ENCODE measurements at places on chromosomes 12 and 14.
A peak's percentile ranks its signal among the peaks of the same experiment; 100 is the strongest.

GRCh38 chr14:70036665-70037064 is 152.1 kb downstream of the SLC8A3 start:
- peak; percentile 56 for DNase-seq

GRCh38 chr12:46493834-46494181 is 121.2 kb upstream of the SLC38A2 start:
- no peak for DNase-seq

DNA sequence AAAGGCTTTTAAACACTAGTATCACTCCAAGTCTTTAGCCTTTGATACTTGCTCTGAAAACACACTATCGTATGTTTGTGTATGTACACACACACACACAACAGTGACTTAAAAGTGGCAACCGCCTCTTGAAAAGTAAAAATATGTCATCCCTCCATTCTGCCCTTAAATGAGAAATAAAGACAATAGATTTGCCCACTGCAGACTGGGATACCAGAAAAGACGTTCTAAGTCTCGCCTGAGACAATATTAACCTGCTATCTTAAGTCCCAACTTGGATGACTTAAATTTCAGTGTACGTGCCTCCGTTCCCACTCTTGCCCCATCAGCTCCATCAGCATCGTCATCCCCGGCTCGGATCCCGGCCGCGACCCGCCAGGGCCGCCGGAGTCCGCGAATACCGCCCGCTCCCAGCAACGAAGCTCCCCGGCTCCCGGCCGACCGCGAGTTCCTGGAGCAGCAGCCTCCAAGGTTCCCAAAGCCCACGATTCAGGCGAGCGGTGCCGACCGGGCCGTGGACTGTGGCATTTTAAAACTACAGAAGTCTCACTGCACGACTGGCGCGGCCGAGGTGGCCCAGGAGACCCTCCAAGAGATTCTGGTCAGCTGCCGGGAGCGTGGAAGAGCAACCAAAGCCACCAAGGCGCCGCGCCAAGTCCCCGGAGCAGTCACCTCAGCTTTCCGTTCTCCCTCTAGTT is 2.8 kb upstream of the ARID2 start:
- no peak for DNase-seq

DNA sequence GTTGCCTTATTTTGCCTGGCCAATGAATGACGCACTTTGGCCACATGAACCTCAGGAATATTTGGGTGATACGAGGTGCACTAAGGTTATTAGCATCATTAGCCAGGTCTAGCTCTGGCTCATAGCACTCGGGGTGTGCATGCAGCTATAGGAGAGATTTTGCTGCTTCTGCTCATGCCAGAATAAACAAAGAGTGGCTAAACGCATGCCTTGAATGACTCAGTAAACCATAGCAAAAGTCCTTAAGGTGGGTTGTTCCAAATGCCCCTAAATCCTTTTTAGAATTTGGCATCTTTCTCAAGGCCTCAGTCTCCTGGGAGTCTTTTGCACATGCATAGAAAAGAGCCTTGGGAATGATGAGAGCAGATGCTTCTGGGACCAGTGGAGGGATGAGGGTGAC is 343.7 kb upstream of the FKBP4 start:
- no peak for DNase-seq

- no peak for DNase-seq
Observed at GRCh38 chr12:107436836-107437235, 248.8 kb upstream of the PWP1 start.

DNA sequence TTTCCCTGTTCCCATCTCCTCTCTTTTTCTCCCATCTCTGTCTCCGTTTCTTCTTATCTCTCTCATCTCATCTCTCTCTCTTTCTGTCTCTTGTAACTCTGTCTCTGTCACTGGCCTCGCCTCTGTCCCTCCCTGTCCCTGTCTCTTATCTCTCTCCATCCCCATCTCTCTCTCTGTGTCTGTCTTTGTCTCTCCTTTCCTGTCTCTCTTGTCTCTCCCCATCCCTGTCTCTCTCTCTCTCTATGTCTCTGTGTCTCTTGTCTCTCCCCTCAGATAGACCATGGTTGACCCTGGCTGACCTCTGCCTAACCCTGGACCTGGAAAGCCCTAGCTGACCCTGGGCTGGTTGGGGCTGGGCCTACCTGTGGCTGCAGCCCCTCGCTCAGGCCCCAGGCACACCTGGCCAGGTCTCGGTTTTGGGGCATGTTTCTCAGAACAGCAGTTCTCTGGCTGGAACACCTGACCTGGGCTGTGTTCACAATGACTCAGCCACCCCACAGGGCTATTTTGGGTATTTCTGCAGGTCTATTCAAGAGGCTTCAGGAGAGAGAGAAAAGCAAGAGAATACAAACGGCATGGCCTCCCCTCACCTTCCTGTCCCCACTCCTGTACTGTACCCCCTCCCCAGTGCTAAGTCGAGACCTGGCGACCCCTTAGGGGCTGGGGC is 174.4 kb downstream of the TMEM121 start:
- DNase-seq = no peak

DNA sequence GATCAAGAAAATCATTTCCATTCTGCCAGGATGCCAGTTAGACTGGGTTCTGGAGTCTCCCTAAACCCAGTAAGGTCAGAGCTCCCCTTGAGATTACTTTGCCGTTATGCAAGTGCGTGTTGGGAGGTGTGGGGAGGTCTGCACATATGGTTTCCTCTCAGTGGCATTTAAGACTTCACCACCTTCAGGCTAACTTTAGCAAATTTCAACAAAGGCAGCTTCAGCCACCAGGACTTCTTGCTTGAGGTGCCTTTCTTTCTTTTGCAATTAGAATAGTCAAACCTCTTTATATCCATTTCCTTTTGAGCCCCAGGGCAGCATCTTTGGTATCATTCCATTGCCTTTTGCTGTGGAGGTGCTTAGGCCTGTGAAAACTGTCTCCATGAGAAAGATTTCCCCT is 117.2 kb upstream of the CCND2 start:
- DNase-seq = peak; percentile 48

DNA sequence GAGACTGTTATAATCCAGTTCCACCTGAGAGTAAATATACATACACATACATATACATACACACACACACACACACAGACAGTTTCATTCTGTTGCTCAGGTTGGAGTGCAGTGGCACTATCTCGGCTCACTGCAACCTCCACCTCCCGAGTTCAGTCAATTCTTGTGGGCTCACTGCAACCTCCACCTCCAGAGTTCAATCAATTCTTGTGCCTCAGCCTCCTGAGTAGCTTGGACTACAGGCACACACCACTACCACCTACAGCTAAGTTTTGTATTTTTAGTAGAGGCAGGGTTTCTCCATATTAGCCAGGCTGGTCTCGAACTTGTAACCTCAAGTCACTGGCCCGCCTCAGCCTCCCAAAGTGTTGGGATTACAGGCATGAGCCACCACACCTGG is 8.9 kb upstream of the PHLDA1 start:
- peak; percentile 64 for DNase-seq

GRCh38 chr12:10151621-10152020 is 20.3 kb downstream of the OLR1 start:
- no peak for DNase-seq

DNA sequence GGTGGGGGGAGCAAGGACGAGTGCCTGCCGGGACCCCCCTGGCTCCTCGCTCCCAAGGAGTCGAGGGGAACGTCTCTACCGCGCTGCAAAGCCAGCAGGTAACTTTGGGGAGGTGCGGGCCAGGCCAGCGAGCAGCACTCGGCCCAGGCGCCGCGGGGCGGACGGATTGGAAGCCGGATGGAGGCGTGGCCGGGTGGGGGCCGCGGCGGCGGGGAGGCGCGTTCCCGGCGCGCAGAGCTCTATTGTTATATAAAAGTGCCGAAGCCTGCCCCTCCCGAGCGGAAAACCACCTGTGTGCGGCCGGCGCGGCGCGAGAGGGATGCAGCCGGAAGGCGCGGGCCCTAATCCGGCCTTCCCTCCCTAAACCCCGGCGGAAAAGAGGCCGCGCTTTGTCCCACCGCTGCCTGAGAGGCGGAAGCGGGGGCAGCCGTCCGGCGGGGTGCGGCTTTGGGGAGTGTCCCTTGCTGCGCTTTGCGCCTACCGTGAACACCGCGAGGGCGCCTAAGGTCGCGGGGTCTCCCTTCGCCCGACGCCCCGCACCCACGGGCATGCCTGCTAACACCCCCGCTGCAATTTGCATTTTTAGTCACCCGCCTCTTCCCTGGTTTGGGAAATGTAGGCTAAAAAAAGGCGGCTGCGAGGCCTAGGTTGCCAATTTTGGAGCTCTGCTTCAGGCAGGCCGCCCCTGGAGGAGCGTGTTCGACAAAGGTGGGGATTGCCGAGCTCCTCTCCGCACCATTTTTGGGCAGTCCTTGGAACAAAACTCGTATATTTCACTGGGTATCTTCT is 1.7 kb upstream of the DUSP6 start:
- DNase-seq = peak; percentile 98

- no peak for DNase-seq
Observed at GRCh38 chr12:32089586-32089985, 17.1 kb upstream of the BICD1 start.

DNA sequence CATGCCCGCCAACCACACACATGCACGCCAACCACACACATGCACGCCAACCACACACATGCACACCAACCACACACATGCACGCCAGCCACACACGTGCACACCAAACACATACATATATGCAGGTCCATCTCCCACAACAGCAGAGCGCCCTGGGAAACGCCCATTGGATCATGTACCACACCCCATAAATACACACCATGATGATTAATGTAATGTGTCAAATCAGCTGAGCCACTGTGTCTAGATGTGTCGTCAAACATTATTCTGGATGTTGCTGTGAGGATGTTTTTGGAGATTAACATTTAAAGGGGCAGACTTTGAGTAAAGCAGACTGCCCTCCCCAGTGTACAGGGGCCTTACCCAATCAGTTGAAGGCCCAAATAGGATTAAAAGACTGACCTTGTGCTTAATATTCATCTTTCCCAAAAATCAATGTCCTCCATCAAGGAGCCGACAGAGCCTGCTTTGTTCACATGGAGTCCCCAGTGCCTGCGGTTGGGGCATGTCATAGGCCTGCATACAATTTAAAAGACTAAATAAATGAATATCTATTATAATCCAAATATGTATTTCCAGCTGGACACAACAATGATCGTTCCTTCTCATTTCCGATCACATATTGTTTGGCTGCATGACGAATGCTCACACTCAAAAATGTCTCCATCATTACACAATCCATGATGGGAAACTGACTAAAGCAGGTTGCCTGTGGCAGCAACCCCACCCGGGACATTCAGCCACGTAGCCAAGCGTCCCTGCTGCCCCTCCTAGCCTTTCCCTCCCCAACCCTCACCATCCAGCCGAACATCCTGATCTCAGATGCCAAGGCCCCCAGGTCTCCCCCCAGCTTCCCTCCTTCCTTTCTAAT is 23.2 kb upstream of the BDKRB2 start:
- no peak for DNase-seq

GRCh38 chr12:107779077-107779831 is 4.8 kb downstream of the ASCL4 start:
- DNase-seq = no peak

DNA sequence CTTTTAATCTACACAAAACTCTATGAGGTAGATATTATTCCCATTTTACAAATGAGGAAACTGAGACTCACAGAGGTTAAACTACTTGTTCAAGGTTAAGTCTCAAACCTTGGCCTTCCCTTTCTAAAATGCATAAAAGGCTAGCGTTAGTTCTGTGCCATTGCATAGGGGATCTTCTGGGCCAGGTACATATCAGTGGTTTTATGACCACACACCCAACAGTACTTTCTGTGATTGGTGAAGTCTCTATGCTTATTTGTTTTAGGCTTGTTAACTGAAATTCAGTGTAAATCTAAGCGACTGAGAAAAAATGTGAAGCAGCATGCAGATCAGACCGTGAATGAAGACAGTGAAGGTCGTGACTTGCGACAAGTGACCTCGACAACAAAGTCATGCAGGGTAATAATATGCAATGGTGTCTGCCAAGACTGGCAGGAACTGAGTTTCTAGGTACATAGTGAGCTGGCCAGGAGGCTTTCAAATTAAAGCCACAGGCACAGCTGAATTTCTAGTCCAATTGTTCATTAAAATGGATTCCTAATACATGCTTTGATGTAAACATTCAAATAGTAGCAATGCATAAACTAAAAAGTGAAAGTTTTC is 38.8 kb upstream of the GAS2L3 start:
- no peak for DNase-seq

GRCh38 chr14:101852785-101853184 is 91.3 kb downstream of the PPP2R5C start:
- no peak for DNase-seq

- DNase-seq = no peak
Observed at GRCh38 chr12:67810166-67810565, 161.6 kb downstream of the DYRK2 start.

- DNase-seq = no peak
Observed at GRCh38 chr12:98022961-98023360, 492.4 kb upstream of the TMPO start.

- DNase-seq = peak; percentile 34
Observed at GRCh38 chr14:81312289-81312876, 87.7 kb downstream of the STON2 start.

GRCh38 chr12:19615384-19615725 is 176.1 kb downstream of the AEBP2 start:
- no peak for DNase-seq

GRCh38 chr12:57885207-57885606 is 38.7 kb upstream of the CTDSP2 start:
- no peak for DNase-seq

- DNase-seq = no peak
Observed at GRCh38 chr14:30214014-30214413, 286.4 kb upstream of the PRKD1 start.

DNA sequence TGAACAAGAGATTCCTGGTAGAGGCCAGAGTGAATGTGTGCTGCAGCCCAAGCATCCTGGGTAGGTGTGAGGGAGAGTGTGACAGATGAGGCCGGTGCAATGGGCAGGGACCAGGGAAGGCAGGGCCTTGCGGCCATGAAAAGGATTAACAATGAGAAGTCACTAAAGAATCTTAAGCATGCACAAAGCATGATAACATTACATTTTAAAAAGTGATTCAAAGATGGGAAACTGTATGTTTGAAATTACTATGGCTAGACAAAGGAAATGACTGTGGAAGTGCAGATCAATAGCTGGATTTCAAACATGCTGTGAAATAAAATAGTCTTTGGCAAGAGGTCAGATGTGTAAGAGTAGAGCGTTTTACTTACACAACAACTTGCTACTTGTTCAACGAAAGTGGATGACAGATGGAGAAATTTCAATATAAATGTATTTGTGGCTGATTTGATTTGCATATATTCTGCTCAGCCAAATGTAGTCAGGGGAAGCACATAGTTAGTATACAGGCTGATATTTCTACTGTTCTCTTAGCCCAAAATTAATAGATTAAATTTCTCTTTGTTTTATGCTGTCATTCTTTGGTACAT is 175.5 kb downstream of the CCDC59 start:
- DNase-seq = no peak

- DNase-seq = no peak
Observed at GRCh38 chr14:80059041-80059440, 152.3 kb downstream of the DIO2 start.

- no peak for DNase-seq
Observed at GRCh38 chr14:22007363-22007762, 333.7 kb upstream of the OR4E1 start.

DNA sequence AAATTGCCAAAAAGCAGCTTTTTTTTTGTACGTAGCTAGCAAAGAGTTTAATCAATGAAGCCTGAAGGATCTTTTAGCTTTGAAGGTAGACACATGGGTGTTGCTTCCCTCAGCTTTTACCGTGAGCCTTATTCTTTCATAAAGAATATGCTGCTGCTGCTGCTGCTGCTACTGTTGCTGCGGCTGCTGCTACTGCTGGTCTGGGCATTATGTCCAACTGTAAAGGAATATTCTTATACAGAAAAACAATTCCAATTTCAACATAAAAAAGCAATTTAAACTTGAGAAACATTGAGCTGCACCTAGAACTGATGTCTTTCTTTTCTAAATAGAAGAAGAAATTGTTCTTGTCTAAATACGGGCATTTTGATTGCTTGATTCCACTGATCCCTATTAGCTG is 38.9 kb upstream of the PPP1R12A start:
- DNase-seq = no peak

All from endodermal cell (in vitro differentiated cells).